Naive B cell (primary cell): ENCODE measurements at places on chromosomes 6 and 20. TPM values are rescaled to one million over a fixed set of nuclear protein-coding genes. Genes with fewer than 3 reads are reported as not detected.

CTSZ gene
- 15.7 TPM for polyA plus RNA-seq

C6orf52 gene
- polyA plus RNA-seq, result not detected

HLA-DOA gene
- polyA plus RNA-seq, result 432 TPM

ADGB gene
- not detected for polyA plus RNA-seq

DNA sequence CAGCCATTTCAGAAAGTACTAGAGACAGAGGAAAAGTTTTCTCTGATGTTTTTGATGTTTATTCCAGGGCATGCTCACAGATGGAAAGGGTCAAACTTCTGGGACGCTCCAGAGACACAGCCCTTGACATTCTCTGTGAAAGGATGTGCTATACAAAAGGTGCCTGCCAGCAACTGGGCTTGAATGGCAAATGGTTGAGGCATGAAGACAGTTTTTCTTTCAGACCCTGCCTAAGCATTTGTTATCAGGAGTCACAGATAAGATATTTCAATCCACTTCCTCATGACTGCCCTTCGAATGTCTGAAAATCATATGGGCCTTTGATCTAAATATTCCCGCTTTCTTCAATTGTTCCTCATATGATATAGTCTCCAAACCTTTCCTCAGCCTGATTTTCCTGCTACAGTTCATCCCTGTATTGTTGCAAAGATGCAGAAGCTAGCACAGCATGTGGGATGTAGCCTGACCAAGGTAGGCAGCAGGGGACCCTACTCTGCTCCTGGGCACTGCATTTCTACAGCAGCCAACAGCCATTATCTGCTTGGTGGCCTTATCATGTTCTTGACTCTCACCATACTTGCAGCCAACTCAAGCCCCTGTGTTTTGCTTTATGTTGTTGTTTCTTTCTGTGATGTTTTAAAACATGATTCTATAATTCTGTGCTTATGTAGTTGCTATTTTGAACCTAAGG is 14.6 kb upstream of the TXLNB start:
- H3K4me1 ChIP-seq, result no peaks in the 10 kb centered on the region
- no peak overlapping the region for H3K27ac ChIP-seq
- H3K36me3 ChIP-seq, result no peaks in the 10 kb centered on the region
- H3K4me3 ChIP-seq, result no peak overlapping the region
- no peak for DNase-seq
- H3K27me3 ChIP-seq, result no peaks in the 10 kb centered on the region

GRCh38 chr6:16354692-16355091 is 116.3 kb downstream of the GMPR start:
- no peak for DNase-seq
- H3K4me3 ChIP-seq, result no peak overlapping the region
- no peaks in the 10 kb centered on the region for H3K36me3 ChIP-seq
- no peaks in the 10 kb centered on the region for H3K4me1 ChIP-seq
- H3K27ac ChIP-seq, result no peak overlapping the region

DNA sequence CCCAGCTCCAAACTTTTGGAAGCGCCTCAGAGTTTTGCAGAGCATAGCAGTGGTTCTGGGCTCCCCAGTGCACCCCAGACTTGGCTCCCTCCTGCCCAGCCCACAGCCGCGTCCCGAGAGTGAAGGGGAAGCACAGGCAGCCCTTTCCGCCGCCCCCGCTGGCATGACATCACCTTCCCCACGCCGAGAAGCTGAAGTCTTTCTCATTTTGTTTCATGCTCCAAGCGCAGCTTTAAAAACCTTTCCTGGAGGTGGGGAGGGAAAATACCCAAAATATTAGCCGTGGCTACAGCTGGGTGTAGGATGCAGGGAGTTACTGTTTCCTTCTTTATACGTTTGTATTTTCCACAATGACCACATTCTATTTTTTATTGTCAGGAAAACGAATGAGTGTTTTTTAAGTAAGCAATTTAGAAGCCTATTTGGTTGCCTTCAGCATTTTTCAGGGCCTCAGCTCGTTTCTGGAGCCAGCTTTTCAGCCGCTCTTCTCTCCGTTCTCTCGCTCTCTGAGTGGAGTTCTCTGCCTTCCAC is 72.9 kb downstream of the SNX5 start:
- no peaks in the 10 kb centered on the region for H3K27me3 ChIP-seq
- DNase-seq, result peak; percentile 69
- peaks cover 22% of the 10 kb centered on the region for H3K4me1 ChIP-seq

DNA sequence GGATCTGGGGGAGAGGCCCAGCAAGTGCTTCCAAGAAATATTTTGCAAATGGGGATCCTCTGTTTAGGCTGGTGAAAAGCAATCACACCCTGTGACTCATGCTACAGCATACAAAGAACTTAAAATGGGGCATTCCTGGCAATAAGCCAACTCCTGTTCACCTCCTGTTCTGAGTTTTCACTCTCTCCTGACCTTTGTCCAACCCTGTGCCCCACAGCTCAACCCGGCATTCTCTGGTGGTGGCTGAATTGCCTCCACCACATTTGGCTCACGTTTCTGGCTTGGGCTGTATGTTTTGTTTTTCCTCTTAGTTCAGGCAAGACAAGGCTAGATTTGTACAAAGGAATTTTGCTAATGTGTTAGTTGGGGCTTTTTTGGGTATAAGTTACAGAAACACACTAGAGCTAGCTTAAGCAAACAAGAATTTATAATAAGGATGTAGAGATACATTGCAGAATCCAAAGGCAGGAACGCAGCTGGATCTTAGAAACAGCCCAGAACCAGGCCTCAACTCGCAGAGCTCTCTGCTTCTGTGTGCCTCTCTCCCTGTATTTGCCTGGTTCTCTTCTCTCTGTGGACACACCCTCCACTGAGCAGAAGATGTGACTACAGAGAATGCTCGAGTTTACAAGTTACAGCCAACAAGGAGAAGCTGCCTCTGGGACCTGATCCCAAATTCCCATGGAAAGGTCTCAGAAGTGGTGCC is 9.4 kb downstream of the ABCC10 start:
- H3K4me3 ChIP-seq, result no peak overlapping the region
- H3K36me3 ChIP-seq, result no peaks in the 10 kb centered on the region
- H3K4me1 ChIP-seq, result peaks cover 12% of the 10 kb centered on the region
- DNase-seq, result no peak
